ENCODE measurements at places on chromosomes 3 and 15.

DNA sequence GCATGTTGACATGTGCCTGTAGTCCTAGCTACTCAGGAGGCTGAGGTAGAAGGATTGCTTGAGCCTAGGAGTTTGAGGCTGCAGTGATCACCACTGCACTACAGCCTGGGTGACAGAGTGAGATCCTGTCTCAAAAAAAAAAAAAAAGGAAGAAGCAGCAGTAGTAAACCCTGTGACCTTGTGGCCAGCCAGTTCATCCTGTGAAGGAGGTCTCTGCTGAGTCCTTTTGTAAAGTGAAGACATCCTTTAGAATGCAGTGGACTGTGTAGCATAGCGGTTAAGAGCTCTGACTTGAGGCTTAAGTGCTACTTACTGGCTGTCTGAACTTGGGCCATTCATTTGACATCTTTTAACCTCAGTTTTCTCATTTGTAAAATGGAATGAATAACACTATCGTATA, 8.3 kb downstream of the EXOSC7 start:
- no peak for DNase-seq

GRCh38 chr3:162512488-162512887, 1015.9 kb downstream of the OTOL1 start:
- no peak for DNase-seq

DNA sequence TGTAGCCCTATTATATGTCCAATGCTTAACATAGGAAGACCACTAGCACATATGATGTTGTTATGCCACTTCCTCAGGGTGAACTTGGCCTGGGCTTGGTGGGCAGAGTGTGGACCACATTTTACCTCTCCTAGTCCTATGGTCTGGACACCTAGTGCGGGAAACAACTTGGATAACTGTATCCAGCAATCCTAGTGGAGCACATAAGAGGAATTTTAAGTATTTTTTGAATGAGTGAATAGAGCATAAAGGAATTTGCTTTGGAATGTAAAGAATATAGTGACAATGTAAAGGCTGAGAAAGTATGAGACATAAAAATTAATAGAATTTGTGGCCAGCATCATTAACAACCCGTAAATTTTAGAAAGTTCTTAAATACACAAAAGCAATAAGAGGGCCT, 528.9 kb downstream of the IGSF11 start:
- DNase-seq: no peak

- DNase-seq: no peak
These were observed 931.7 kb downstream of the MCTP2 start for GRCh38 chr15:95162967-95163531.

DNA sequence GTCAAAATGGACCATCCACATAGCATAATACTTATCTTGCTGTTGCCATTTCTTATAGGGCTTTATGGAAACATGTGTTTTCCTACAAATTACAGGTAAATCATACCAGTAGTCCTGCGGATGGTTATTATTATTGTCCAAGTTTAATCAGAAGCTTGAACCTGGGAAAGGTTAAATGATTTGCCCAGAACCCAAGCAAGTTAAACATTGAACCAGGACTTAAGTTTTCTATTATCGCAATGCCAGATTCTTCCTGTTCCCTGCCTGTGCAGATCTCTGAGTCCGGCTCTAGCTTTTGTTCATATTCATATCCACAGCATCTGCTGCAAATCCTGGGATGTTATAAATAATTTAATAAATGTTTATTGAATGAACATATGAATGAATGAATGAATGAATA, 12.5 kb downstream of the LPP start:
- DNase-seq: no peak

GRCh38 chr15:67931861-67932260, 92.0 kb upstream of the RNU6-1 start:
- DNase-seq: no peak

DNA sequence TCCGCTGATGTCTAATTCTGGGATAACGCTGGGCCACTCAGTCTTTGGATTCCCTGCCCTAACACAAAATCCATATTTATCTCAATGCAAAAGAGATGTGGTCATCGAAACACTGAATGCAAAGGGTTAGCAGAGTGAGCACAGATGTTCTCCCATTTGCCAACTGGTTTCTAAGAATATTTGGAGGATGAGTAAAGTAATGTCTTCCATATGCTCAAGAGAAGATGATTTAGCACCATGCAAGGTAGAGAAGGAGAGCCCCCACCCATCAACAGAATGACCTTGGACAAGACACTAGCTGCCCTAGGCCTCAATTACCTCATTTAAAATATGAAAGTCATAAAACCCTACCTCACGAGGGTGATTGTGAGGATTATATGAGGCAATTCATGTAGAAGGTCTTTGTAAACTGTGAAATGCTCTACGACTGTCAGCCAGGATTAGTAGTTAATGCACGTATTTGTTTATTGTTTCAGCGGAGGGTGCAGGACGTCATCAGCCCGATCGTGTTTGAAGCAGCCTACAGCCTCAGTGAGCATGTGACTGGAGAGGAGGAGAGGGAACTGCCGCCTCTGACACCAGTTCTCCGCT, 232.9 kb upstream of the CTDSPL start:
- DNase-seq: no peak

- no peak for DNase-seq
These were observed 26.1 kb upstream of the MGLL start for GRCh38 chr3:127848131-127849129.

DNA sequence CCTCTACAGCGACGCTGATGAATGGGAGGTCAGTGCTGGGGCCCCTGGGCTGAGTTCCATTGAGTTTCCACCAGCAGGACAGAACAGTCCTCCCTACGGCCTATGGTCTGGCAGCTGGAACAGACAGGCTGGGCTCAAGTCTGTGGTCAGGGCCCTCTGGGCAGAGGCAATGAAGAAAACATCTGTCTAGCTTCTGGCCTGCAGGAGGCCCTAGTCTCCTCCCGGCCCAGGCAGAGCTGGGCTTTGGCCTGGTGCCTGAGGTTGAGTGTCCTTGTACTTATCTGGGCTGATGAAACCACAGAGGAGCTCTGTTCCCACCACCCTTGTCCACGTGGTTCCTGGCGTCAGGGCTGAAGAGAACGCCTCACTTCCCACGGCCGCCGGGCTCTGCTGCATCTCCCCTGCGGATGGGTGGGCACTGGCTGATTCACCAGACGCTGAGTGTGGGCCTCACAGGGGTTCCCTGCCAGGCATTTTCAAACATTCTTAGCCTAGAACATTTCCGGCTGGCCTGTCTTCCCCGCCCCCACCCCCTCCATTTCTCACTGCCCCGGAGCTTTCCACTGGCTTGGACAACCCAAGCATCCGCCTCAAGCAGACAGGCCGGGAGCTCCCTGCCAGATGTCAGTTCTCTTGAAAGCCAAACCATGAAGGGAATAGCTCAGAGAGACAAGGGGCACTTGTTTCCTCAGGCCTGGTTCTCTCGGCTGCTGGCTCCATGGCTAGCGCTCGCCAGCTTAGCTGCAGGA, 20.3 kb downstream of the PPCDC start:
- no peak for DNase-seq

All from NCI-H748 treated with DMSO at 0.1 percent for 48 hours (cell line).